ENCODE measurements at places on chromosomes 7 and 10.

- DNase-seq, result no peak
Measured at GRCh38 chr10:17836942-17837341, 27.8 kb downstream of the MRC1 start.

DNA sequence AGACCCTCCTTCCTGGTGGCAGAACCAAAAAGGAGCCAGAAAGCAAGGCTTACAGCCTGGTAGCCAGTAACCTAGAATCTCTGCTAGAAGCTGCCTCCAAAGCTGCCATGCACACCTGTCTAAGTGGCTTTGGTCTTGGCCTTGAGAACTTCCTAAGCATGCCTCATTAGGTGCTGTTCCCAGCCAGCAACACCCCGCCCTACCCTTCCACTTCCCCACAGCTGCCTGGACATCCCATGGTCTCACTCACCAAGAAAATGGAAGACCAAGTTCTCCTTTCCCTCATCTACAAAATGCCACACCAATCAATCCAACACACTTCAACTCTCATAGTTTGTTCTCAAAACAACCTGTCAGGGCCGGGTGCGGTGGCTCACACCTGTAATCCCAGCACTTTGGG is 4.2 kb downstream of the PSAP start:
- DNase-seq, result no peak

GRCh38 chr10:115003396-115003795 is 65.4 kb downstream of the TRUB1 start:
- DNase-seq, result no peak

- no peak for DNase-seq
Measured at GRCh38 chr7:39272111-39272510, 294.1 kb upstream of the YAE1 start.

- no peak for DNase-seq
Measured at GRCh38 chr7:31456646-31457368, 57.1 kb upstream of the ITPRID1 start.
